K562 (cell line): ENCODE measurements at places on chromosomes 5 and 9. TPM values are rescaled to one million over a fixed set of nuclear protein-coding genes. Genes with fewer than 3 reads are reported as not detected.

FGD3 gene
- 0.76 and 1.3 TPM in 2 replicates for total RNA-seq

DNA sequence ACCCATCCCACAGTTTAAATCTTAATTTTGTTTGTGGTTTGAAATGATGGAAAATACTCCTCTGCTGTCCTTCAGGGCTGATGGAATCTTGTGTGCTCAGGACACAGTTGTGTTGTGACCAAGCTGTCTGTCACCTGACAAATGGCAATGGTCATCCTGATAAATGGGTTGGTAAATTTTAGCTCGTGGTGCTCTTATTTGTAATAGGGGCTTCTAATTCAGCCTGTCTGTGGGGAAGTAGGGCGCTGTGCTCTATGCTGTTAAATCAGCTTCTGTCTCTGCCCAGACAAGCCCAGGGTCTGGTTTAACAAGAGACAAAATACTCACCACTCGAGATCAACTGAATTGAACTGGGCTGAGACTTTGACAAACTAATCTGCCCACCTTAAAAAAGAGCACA is 4.5 kb downstream of the LRRTM2 start:
- H3K27ac ChIP-seq: no peak overlapping the region
- H3K36me3 ChIP-seq: no peaks in the 10 kb centered on the region
- no peak overlapping the region for H3K4me3 ChIP-seq

DNA sequence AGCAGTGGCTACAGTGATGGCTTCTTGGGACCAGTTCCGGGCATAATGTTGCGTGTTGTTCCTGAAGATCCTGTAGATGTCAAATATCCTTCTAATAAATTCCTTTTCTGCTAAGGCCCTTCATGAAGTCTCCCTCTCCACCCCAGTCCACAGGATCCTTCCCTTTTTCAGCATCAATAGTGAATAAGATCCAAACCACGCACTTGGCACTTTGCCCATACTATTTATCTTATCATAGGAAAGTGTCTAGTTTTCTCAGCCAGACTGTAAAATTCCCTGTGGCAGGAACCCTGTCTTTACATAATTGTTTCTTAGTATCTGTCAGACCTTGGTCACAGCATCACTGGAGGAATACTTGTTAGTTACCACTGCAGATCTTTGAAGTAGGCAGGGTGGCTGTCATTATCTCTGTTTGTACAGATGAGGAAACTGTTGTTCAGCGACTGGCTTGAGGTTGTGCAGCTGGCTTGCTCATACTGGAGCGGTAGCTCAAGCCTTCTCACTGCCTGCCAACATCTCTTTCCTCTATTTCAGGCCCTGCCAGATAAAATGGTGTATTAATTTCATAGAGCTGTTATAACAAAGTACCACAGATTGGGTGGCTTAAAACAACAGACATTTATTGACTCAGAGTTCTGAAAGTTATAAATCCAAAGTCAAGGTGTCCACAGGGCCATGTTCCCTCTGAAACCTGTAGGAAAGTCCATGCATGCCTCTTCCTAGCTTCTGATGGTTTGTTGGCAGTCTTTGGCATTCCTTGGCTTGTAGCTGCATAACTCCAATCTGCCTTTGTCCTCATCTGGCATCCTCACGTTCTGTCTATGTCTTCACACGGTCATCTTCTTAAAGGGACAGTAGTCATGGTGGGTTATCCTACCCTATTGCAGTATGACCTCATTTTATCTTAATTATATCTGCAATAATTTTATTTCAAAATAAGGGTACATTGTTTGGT is 33.5 kb upstream of the APC start:
- DNase-seq: peak; percentile 23
- no peaks in the 10 kb centered on the region for H3K27me3 ChIP-seq
- H3K4me1 ChIP-seq: peaks cover 35% of the 10 kb centered on the region; the same call in 2 of the 3 replicates
- H3K4me3 ChIP-seq: no peak overlapping the region

TEK gene
- total RNA-seq: 0.07 and 0.16 TPM in 2 replicates

- peaks cover 47% of the 10 kb centered on the region for H3K4me1 ChIP-seq
- no peak for DNase-seq
- no peaks in the 10 kb centered on the region for H3K27me3 ChIP-seq
- H3K27ac ChIP-seq: peak overlapping the region; percentile 23; the same call in 1 of the 3 replicates
- peaks cover 4% of the 10 kb centered on the region; the same call in 2 of the 3 replicates for H3K36me3 ChIP-seq
Observed at GRCh38 chr5:119313658-119314605, 41.9 kb upstream of the TNFAIP8 start.

NR2F1-AS1 gene
- not detected in 2 replicates for total RNA-seq

DNA sequence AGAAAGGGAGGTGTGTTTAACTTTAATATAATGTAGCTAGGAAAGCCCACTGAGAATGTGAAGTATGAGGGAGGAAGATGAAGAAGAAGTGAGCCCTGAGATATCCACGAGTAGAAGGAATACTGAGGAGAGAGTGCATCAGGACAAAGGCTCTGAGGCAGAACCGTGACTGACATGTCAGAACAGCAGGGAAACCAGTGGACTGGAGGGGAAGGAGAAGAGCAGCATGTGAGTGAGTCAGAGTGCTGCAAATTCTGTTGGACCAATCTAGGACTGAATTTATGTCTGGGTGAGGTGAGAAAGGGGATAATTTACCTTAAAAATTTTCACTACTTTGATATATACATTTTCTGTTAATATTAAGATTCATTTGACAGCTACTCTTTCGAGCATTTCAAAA is 110.3 kb downstream of the ST8SIA4 start:
- no peaks in the 10 kb centered on the region for H3K4me1 ChIP-seq
- no peaks in the 10 kb centered on the region for H3K36me3 ChIP-seq
- H3K27me3 ChIP-seq: no peaks in the 10 kb centered on the region
- no peak overlapping the region for H3K4me3 ChIP-seq
- no peak overlapping the region for H3K27ac ChIP-seq

FOXD4 gene
- 0.76 and 1.0 TPM in 2 replicates for total RNA-seq

CDK9 gene
- 75.2 and 78.6 TPM in 2 replicates for total RNA-seq

GRCh38 chr5:155711882-155712281 is 615.1 kb upstream of the SGCD start:
- H3K4me3 ChIP-seq: no peak overlapping the region
- no peaks in the 10 kb centered on the region for H3K36me3 ChIP-seq
- no peaks in the 10 kb centered on the region for H3K4me1 ChIP-seq
- DNase-seq: no peak
- H3K27me3 ChIP-seq: no peaks in the 10 kb centered on the region

DNA sequence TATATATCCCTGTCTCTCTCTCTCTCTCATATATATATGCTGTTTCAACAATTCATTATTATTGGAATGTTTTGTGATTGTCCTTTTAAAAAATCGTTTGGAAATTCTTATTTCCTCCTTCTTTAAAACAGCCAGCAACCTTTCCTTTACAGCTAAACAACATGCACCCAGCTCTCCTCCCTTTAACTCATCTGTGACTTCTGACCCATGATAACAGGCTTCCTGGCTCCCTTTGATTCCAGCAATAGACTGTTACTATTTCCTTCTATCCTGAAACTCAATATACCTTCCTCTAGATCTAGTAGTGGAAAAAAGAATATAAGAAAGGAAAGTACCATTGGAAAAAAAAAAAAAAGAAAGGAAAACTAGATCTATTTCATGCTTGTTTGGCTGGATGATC is 254.7 kb upstream of the RGMB start:
- H3K27ac ChIP-seq: no peak overlapping the region
- no peak for DNase-seq

N4BP3 gene
- 6.6 and 7.0 TPM in 2 replicates for total RNA-seq

DNA sequence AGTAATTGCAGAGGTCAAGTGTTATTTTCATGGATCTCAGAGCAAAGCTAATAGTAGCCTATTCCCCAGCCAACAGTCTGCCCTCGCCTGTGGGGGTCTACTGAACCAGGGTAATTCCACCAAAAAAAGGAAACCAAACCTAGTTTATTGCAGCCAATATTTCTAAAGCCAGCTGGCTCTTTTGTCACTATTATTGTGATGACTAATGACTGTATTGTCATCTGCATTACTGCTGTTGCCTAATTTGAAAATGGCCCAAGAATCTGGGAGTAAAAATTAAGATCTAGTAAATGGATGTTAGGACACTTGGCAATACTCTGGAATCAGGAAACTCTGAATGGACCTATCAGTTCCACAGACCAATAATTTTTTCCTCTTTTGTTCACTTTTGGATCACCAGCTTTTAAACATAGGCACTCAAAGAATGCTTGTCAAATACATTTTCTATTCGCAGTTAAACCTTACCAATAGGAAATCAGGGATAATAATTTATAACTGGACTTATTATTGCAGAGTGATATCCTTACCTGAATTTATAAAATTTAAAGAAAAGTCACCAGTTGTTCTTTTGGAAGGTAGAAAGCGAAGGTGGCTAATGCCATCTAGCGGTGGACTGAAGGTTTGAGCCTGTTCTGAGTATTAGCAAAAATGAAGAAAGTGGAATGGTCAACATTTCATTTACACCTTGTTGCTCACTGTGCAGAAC is 69.2 kb downstream of the SYK start:
- H3K27me3 ChIP-seq: no peaks in the 10 kb centered on the region
- no peak overlapping the region for H3K4me3 ChIP-seq
- no peak overlapping the region for H3K27ac ChIP-seq
- DNase-seq: peak; percentile 19
- no peaks in the 10 kb centered on the region; the same call in 1 of the 2 replicates for H3K4me1 ChIP-seq

PALM2AKAP2 gene
- not detected in 2 replicates for total RNA-seq

DNA sequence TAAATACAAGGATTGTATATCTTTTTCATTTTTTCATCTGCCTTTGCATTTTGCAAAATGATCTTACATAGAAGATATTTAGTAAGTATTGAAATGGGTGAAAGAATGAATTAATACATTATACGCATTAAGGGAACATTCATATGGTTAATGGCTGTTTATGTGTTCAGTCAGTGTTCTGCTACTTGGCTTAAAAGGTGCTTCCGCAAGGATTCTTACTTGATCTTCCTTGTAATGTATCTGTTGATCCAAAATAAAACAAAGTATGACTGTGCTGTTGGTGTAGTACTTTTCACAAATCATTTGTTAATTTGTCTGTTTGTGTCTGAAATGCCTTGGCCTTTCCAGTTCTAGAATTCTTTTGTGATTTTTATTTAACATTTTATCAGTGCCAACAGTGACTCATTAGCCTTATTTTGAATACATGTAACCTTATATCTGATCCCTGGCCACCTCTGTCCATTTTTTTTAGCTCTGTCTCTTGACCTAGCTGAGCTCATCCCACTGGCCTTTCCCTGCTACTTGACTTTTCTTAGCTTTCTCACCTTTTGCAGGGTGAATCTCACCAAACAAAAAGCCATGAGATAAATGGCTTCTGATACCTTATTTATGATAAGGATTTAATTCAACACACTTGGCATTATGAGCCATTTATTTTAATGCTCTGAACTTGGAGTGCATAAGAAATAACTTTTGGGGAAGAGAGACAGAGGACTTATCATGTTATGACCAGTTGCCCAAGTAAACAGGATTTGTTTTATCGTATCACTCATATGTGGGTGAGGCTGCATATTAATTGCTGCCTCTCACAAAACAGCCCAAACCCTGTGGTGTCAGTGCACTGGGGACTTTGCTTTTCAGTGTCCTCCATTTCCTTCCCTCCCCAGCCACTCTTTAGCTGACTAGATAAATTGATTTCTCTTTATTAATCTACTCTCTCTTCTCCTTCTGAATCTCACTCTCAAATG is 340.3 kb downstream of the KDM4C start:
- H3K27me3 ChIP-seq: no peaks in the 10 kb centered on the region
- H3K4me3 ChIP-seq: no peak overlapping the region
- H3K27ac ChIP-seq: no peak overlapping the region

DNA sequence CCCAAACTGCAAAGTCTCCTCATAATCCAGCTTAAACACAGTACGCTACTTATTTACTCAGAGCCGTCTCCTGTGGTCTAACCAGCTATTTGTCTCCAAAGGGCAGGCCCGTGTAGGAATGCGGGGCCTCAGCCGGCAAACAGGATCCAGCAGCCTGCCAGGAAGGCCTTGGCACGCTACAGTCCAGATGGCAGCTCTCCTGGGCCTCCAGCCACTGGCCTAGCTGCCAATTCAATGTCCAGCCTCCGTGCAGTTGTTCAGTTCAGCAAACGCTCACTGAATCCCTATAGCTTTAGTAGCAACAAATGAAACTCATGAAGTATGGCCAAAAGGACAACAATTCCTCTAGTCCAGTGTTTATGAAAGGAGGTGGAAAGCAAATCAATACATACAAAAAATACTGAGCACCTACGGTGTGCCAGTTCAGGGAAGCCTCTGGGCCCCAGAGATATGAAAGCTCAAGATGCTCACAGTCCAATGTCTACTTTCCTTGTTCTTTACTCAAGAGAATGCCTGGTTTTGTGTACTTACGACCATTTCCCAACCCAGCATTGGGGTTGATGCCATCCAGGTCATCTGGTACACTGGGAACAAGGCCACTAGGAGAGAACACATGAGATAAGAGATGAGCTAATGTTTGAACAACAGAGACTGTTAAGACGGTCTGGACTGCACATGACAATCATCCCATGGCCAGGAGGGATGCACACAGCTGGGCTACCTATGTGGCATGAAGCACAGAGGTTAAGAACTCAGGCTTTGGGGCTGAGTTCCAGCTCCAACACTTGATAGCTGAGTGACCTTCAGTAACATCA is 8.3 kb downstream of the CDK5RAP2 start:
- no peak overlapping the region for H3K4me3 ChIP-seq
- H3K36me3 ChIP-seq: peaks cover 67% of the 10 kb centered on the region
- H3K4me1 ChIP-seq: no peaks in the 10 kb centered on the region
- no peaks in the 10 kb centered on the region for H3K27me3 ChIP-seq
- no peak overlapping the region for H3K27ac ChIP-seq

GRCh38 chr5:145010834-145011233 is 824.3 kb downstream of the PRELID2 start:
- no peaks in the 10 kb centered on the region for H3K27me3 ChIP-seq
- no peak overlapping the region for H3K27ac ChIP-seq
- DNase-seq: no peak
- H3K4me3 ChIP-seq: no peak overlapping the region
- no peaks in the 10 kb centered on the region for H3K4me1 ChIP-seq

- no peak overlapping the region for H3K27ac ChIP-seq
- H3K4me3 ChIP-seq: no peak overlapping the region
- peaks cover 57% of the 10 kb centered on the region for H3K4me1 ChIP-seq
- no peaks in the 10 kb centered on the region for H3K27me3 ChIP-seq
Observed at GRCh38 chr5:1504069-1504595, 19.6 kb downstream of the LPCAT1 start.

GRCh38 chr5:128163991-128164390 is 80.4 kb downstream of the SLC12A2 start:
- no peak overlapping the region for H3K4me3 ChIP-seq
- no peak for DNase-seq
- no peaks in the 10 kb centered on the region for H3K27me3 ChIP-seq
- no peak overlapping the region for H3K27ac ChIP-seq

DBH gene
- not detected in 2 replicates for total RNA-seq

DNA sequence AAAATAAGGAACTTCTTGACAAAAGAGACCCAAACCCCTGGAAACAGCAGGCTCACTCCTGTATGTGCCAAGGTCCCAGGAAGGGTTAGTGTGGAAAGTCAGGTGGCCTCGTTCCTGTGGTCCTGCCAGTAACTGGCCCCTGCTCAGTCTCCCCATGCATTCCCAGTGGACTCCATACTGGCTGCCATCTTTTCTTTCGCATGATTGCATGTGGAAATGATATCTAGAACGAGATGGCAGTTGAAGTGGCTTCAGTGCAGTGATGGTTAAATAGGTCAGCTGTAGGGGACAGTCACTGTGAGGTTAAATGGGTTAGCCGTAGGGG is 30.4 kb downstream of the AHRR start:
- H3K27ac ChIP-seq: no peak overlapping the region
- no peak overlapping the region for H3K4me3 ChIP-seq
- H3K4me1 ChIP-seq: no peaks in the 10 kb centered on the region

SH3GL2 gene
- total RNA-seq: not detected in 2 replicates
